Germinal center (tissue), 1 donor: ENCODE measurements at places on chromosomes 3 and 15.

GRCh38 chr3:62554264-62554799, 181.0 kb upstream of the FEZF2 start:
- DNase-seq: peak; percentile 7

DNA sequence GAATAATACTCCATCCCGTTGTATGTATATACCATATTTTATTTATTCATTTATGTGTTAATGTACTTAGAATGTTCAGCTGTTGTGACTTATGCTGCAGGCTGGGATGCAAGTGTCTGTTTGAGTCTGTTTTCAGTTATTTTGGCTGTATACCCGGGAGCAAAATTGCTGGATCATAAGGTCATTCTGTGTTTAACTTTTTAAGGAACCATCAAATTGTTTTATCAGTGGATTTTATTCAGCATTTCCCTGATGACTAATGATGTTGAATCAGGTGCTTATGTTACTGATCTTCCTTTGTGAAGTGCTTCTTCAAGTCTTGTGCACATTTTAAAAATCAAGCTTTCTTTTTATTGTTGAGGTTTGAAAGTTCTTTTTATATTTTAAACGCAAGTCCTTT, 118.1 kb downstream of the SLC25A26 start:
- no peak for DNase-seq

DNA sequence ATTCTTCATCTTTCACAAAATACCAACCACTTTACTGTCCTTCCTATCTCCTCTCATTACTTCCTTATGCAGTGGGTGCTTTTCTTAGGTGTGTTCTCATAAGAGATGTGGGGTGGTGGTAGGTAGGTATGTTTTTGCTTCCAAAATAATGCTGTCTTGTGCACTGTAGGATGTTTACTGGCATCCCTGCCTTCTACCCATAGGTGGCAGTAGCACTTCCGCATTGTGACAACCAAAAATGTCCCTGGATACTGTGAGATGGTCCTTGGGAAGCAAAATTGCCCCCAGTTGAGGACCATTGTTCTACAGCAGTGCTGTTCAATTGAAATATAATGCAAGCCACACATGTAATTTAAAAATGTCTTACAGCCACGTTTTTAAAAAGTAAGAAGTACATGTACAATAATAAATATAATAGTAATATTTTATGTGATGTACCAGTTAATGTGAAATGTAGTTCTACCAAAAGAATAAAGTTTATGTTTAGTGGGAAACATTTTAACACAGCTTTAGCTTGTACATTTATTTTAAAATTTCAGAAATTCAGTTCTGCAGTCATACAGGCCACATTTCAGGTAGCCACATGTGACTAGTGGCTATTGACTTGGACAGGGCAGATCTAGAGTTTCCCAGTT, 75.2 kb downstream of the NEO1 start:
- DNase-seq: peak; percentile 36

GRCh38 chr15:101035611-101036010, 116.5 kb downstream of the LRRK1 start:
- no peak for DNase-seq

DNA sequence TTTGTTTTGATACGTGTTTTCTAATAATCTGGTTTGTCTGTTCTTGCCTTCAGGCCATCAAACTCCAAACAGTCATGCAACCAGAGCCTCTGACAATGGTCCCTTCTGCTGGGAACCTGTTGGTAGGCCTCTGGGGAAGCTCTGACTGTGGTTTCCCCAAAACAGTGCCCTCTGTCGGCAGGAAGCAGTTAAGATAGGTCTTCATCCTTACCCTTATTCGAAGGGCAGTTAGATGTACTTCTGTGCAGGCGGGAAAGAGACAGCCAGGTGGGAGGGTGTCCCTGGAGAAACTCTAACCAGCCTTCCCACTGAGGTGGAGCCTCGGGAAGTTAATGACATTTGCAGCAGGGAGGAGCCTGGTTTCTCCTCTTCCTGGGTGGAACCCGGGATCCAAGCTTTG, 81.6 kb upstream of the CHMP2B start:
- DNase-seq: peak; percentile 15

DNA sequence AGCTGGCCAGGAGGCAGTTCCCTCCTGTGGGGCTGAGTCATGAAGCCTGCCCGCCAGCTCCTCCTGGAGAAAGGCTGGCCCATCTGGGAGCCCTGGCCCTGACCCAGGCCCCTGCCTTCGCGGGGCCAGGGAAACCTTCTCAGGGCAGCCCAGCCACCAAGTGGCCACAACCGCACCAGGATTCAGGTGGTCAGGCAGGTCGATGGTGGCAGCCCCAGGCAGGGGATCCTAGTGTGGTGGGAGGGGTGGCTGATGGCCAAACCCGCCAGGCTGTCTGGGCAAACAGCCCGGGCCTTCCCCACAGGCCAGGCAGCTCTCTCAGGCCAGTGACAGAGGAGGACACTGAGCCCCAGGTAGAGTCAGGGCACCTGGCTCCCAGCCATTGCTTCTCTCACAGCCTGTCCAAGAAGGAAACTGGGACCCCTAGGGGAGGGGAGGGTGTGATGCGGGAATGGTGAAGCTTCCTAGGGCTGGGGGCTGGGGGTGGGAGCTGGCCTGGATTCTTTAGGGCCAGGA, 1.2 kb downstream of the TWF2 start:
- no peak for DNase-seq

DNA sequence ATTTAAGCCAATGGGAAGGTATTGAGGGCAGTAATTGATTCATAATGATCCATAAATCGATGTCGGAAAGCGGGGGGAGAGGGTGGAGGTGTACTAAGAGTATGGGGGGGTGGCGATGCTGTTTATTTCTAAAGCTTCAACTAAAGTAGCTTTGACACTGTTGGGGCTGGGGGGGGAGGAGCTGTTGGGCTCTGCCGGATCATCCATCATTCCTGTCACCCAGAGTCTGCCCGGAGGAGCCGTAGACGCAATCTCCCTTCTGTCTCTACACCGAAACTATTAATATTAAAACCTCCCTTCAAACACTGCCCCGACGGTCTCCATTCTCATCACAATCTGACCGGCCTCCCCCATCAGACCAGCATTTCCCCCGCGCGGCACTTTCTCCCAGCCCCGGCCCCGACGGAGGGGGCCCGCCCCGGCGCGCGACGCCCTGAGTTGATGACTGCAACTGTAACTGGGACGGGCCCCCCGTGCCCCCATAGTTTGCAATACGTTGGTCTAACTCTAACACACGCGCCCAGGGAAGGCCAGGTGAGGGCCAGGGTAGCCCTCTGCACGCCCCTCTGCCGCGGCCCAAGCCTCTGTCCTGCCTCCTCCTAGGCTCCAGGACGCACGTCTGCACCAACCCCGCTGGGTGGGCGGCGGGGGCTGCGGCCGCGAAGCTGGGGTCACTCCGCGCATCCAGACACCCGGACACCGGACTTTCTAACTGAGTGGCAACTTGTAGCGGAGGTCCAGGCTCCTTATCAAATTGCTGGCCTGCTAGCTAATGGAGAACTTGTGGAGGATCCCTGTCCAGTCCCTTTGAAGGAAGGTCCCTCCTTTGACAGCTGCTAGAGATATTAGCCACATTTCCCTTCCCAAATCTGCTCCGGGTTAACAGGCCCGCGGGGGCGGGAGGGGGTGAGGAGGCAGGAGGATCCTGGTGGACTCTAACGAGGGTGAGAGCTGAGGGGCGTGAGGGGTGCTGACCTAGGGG, 212.0 kb downstream of the MEIS2 start:
- no peak for DNase-seq

- no peak for DNase-seq
These were observed 218.1 kb upstream of the SATB1 start for GRCh38 chr3:18643281-18643680.

GRCh38 chr3:8743021-8743601, 9.5 kb downstream of the CAV3 start:
- no peak for DNase-seq

DNA sequence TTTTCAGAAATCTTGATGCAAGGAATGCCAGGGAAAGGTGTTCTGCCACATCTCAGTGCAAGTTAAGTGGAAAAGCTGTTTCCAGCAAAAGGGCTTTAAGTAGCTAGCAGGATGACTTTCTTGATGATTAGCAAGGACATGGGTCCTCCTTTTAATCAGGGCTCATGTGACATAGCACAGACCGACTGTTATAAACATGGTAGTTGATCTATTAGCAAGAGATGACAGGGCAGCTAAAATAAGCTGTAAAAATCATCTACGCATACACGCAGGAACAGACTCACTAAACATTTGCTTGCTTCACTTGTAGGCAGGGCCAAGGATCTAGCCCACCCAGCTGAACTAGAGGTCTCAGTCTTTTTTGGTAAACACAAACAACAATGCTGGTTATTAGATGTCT, 69.0 kb downstream of the GOLIM4 start:
- DNase-seq: no peak

DNA sequence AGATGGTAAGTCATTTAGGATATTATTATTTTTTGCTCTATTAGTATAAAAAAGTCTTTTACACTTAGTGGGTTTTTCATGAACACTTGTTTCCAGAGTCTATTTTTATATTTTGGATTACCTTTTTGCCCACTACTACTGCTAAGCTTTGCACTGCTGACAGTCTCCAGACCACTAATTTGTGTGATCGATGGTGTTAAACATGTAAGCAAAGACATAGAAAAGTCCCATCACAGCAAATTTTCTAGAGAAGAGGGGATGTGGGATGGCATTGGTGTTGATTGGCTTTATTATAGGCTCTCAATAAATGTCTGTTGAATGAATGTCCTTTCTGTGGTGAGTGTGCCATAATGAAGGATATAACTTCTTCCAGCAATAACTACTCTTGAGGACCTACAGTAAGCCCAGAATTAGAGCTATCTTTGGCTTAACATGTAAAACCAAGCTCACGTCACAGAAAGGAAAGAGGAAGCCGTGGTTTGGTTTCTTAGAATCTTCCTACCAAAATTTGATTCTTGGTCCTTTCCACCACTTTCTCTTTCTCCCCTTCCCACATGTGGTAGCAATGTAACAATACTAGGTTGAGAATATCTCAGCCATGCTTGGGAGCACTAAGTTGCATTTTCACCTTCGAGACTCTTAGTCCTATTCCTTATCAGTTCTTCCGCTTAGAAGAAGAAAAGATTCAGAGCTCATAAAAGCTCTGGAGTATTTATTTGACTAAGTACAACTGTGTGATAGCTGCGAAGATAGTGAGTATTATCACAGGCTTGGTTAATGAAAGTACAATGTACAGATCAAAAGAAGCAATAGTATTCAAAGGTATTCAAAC, 90.6 kb upstream of the UMPS start:
- peak; percentile 11 for DNase-seq

GRCh38 chr15:88334436-88334835, 77.9 kb upstream of the NTRK3 start:
- DNase-seq: no peak

DNA sequence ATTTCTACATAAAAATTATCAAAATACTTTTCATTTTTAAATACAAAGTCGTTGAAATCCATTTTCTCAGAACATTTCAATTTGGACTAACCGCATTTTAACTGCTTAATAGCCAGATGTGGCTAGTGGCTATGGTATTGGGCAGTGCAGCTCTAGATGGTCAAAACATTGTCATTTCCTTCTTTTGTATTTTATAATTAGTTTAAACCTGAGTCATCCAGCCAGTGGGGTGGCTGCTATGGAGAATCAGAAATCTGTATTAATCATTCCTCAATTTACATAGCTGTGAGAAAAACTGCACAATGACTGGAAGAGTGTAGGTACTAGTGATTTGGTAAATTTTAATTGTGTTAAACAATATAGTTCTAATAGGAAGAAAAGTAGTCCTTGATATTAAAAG, 245.3 kb downstream of the PDZRN3 start:
- no peak for DNase-seq

DNA sequence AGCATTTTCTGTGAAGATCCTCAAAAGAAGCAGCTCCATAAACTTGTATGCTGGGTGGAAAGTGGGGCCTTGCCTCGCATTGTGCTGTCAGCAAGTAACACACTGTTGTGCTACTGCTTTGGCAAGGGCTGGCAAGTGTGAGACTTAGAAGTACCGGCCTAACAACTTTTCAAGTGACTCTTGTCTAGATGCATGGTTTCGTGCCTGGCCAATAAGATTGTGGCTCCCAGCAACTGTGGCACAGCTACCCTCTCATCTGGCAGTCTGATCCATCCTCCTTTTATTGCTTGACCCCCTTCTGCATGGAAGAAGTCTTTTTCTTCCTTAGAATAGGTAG, 79.4 kb upstream of the VEPH1 start:
- DNase-seq: no peak

DNA sequence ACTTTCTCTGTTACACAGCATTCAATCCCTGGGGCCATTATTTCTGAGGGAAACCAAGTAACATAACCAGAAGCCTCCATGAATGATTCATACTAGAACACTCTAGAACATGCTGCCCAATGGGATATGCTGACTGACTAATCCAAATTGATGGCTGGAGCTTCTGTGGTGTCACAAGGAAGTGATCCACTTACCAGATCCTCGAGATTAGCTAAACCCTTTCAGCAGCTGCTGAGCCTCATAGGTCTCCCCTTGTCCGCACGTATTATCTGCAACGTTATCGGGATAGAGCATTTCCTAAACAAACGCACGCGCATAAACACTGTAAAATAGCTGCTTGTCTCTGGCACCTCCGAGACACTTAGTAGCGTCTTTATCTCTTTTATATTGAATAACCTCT, 61.2 kb upstream of the PROK2 start:
- no peak for DNase-seq

DNA sequence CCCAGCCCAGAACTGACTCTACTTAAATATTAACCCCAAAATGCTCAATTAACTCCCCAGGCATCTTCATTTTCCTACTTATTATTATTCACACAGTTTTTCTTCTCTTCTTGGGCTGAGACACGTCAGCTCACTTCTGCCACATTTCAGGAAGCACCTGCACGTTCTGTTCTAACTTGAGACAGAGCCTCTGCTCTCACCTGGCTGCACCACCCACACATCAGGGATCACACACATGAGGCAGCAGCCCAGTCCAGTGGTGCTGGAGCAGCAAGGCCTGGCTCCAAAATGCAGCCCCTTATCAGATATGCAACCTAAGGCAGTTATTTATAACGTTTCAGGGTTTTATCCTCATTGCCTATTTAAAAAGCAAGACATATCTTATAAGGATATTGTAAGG, 127.5 kb downstream of the OSBPL10 start:
- DNase-seq: peak; percentile 77

DNA sequence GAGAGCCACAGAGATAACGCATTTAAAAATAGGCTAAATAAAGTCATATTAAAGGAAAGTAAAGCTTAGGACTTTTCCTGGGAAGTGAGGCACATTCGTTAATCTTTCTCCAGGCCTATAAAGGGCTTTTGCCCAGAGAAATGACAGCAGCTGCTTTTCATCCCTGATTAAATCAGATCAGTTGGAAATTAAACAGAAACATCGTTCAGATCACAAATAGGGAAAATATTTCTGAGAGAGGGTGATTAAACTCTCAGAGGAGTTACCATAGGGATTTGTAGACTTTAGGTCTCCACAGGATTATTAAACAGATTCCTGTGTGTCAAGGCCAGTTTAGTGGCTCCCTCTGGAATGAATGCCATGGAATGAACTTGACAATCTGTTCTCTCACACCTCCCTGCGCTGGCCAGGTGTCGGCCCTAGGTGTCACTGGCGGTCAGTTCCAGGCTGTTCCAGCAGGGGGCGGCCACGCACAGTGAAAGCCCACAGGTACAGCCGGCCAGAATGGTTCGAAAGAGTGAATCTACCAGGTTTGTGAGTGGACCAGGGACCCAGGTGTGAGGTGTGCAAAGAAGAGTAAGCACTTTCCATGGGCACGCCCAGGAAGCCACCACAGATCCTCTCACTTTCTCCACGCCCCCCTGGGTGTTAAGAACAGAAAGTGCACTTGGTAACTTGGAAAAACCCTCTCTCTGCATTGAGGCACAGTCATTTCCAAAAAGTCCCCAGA, 253.0 kb upstream of the RASGRP1 start:
- DNase-seq: peak; percentile 74
